ENCODE measurements at places on chromosomes 13 and 19.
A peak's percentile ranks its signal among the peaks of the same experiment; 100 is the strongest.

DNA sequence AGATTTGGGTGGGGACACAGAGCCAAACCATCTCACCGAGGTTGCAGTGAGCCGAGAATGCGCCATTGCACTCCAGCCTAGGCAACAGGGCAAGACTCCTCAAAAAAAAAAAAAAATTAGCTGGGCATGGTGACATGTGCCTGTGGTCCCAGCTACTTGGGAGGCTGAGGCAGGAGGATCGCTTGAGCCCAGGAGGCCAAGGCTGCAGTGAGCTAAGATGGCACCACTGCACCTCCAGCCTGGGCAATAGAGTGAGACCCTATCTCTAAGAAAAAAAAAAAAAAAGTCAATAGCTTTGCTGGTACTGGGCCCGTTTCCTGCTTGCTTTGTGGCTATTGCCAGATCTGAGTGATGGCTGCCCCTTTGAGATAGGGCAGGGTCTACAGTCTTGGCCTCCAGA, 13.1 kb downstream of the ACP7 start:
- no peak for DNase-seq

DNA sequence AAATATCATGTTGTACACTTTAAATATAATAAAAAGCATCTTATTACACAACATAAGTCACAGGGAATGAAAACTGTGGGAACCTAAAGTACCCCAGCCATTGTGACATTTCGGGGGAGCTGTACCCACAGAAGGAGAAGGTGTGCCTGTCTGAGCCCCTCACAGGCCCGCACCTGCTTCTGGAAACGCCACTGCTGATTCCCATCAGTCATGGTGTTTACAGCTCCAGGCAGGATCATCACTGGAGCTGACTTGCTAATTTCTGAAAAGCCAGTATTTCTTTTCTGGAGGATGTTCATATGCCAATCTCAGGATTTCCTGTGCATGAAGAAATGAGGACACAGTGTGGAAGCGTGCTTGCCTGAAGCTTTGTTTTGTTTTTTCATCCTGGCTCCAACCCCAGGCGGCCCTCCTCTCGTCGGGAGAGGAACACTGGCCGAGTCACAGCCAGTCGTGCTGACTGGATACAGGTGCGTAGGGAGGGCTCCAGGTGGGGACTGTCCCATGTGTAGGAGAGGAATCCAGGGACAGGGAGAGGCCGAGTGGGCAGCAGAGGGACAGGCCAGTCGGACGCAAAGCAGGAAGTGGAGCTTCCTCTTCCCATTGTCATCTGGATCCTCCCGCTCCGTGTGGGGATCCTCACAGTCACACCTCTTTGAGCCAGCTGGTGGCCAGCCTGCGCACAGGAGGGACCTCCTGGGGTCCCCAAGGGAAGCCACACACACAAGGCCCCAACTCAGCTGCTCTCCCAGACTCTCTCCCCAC, 4.2 kb upstream of the ATP12A start:
- no peak for DNase-seq

- DNase-seq: peak; percentile 12
Measured at GRCh38 chr19:13830741-13831536, 35.7 kb downstream of the ZSWIM4 start.

DNA sequence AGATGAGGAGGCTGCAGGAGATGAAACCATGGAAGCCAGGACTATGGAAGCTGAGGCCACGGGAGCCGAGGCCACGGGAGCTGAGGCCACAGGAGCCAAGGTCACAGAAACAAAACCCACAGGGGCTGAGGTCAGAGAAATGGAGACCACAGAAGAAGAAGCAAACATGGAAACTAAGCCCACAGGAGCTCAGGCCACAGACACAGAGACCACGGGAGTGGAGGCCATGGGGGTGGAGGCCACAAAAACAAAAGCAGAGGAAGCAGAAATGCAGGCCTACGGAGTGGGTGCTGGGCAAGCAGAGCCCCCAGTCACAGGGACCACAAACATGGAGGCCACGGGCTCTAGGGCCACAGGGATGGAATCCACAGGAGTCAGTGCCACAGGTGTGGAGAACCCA, 12.5 kb upstream of the EBI3 start:
- DNase-seq: no peak

GRCh38 chr19:54436628-54437252, 12.3 kb upstream of the LENG8 start:
- DNase-seq: no peak
